Stimulated activated CD4-positive, alpha-beta T cell treated with anti-CD3 and anti-CD28 coated beads, Interleukin-15, amount 100 ng/mL, for 48 hours (primary cell): ENCODE measurements at places on chromosomes 12 and 14.

GRCh38 chr12:121530600-121531355 lies 50.0 kb downstream of the KDM2B start:
- no peak for DNase-seq

DNA sequence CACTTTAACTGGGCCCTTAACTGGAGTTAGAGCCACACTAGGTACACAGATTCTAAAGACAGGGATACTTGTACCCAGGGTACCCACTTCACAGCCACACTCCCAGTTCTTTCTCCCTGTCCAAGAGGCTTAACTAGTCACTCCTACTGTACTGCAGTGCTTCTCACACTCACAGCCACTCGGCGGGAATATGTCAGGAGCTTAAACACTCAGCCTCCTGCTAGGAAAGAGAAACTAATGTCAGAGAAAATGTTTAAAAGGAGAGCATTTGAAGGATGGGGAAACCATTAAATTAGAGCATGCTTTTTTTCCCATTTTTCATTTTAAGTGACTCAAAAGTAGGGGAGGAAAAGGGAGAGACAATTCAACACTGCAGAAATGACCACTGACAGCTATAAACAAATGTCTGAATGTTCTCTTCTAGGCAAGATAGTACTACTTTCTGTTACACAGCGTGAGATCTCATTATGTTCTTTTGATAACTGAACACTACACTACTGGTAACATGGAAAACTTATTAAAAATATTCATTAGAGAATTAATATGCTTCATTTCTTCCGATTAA lies 22.9 kb upstream of the MDM1 start:
- DNase-seq: no peak

DNA sequence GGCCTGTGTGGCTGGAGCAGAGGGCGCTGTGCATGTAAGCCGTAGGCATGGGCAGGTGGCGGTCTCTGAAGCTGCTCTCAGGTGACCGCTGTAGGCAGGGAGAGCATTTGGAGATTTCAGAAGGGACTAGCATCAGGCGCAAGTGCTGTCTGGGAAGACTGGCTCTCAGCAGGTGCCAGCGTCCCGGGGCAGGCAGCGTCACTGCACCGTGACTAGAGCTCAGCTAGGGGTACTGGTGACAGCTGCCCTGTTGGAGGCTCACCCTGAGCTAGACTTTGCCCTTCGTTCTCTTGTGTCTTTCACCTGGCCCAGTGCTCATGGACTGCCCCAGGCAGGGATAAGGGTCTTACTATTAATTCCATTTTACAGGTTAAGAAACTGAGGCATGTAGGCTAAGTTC lies 78.9 kb downstream of the DDX51 start:
- DNase-seq: no peak

GRCh38 chr12:49889361-49890095 lies 14.2 kb downstream of the FAIM2 start:
- DNase-seq: no peak

- no peak for DNase-seq
Observed at GRCh38 chr14:68421116-68421515, 371.8 kb downstream of the ZFP36L1 start.

- no peak for DNase-seq
Observed at GRCh38 chr12:45285717-45286116, 69.8 kb downstream of the ANO6 start.

GRCh38 chr14:44979740-44980356 lies 17.9 kb downstream of the TOGARAM1 start:
- DNase-seq: no peak

DNA sequence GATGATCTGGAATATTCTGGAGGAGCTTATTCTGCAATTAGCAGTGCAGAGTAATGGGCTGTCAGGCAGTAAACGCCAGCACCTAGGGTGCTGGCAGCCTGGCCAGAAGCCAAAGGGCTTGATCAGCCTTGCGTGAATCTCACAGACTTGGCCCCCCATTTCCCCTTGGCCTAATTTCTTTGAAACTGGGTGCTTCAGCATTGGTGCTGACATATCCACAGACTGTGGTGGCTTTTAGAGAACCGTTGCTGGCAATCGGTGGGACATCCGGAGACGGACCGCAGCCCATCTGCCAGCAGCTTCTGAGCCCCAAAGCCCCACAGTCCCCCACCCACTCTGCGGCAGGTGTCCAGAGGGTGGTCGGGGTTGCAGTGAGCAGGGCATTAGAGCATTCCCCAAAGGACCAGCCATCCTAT lies 157.1 kb downstream of the CALM1 start:
- no peak for DNase-seq

DNA sequence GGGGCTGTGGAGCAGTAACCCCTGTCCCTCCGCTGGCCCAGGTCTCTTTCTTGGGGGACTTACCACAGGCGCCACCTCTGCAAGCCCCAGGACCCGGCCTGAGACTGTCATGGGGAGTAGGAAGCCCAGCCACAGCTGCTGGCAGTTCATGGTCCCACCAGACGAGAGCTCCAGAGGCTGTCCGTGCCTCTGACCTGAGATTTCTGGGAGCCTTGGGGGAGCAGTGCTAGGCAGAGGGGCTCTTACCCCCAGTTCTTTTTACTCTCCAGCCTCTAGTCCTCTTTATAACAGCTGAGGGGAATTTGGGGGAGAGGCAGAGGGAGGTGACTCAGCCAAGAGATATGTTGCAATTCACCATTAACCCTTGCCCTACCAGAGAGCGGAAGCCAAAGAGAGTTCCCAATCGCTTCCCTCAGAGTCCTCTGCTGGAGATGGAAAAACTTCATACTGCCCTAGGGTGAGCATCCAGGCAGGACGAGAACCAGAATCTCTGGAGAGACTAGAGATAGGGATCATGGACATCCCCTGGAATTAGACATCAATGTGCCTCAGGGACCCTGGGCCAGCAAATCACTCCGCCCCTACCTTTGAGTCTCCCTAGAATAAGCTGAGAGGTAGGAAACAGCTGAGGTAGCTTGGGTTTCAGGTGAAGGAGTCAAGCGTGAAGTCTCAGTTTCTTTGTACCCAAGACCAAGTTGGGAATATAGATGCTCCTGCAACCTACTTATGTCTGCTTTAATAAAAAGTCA lies at the start of gene MMP19:
TSS of gene MMP19 (minus strand) at position 256 of the 749 bp plus-strand sequence. CDS start at position 150, 106 bp downstream.
- no peak for DNase-seq

- no peak for DNase-seq
Observed at GRCh38 chr14:20836668-20837338, 34.2 kb upstream of the RNASE1 start.

DNA sequence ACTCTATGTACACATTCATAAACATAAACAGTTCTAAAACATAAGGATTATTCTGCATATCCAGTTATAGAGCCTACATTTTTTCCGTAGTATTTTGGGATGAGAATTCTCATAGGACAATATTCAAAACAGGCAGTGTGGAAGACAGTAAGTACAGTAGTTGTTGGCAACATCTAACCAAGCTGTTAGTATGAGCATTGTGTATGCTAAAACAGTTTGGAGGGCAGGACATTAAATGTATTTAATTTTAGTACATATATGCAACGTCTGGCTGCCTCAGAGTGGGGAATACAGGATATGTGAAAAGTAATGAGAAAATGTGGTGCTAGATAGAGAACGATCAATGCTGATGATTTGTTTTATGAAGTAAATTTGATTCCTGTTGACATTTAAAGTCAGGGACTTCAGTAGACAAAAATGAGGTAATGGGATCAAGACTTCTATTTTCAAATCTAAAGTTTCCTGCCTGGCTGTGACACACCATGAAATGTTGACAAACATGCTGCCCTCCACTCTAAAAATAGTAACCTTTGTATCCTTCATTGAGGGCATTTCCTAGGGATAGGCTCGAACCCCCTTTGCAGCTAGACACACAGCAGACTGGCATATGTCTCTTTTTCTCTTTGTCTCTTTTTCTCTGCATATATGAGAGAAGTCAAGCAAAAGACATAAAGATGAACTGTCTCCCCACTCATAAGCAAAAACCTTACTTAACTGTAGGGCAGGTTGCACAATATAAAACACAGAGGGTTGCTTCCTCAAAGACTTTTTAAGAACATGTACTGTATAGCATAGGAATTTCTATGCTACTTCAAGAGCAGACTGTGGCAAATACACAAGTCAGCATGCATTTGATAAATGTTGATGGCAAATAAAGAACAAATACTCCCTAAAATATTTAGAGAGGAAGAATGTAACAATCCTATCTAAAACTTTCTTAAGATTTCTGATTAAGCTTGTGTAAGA lies 75.5 kb upstream of the GTF2A1 start:
- no peak for DNase-seq

GRCh38 chr14:50790589-50790988 lies 40.4 kb downstream of the NIN start:
- DNase-seq: no peak

DNA sequence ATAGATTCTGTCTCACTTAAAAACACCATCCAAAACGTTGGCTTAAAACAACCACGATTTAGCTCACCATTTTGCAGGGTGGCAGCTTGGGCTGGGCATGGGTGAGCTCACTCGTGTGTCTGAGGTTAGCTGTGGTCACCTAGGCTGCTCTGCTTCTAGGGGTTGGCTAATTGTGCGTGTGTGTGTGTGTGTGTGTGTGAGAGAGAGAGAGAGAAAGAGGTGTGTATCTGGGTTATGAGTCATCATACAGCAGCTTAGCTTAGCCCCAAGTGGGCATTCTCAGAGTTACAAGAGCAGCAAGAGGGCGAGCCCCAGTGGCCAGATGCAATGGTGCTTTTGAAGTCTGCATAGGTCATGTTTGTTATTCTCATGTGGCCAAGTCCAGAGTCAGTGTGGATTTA lies 6.0 kb downstream of the FBXW8 start:
- no peak for DNase-seq

GRCh38 chr14:76653875-76654572 lies 107.2 kb upstream of the VASH1 start:
- no peak for DNase-seq

- no peak for DNase-seq
Observed at GRCh38 chr12:4246116-4246515, 27.4 kb upstream of the CCND2 start.

GRCh38 chr12:27277846-27278260 lies 33.8 kb downstream of the STK38L start:
- DNase-seq: no peak

DNA sequence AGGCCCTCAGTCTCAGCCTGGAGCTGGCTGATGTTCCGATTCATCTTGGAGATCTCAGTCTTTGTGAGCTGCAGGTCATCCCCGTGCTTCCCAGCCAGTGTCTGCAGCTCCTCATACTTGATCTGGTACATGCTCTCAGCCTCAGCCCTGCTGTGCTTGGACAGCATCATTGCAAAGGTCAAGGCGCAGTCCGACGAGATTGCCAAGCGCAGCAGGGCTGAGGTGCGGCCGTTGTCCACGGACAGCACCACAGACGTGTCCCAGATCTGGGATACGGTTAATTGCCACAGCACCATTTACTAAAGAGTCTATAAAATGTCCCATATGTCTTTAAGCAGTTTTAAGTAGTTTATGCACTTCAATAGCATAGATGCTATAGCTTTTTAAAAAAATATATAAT lies 965.7 kb downstream of the FSCB start:
- no peak for DNase-seq

GRCh38 chr14:53630336-53630735 lies 326.3 kb downstream of the BMP4 start:
- no peak for DNase-seq

DNA sequence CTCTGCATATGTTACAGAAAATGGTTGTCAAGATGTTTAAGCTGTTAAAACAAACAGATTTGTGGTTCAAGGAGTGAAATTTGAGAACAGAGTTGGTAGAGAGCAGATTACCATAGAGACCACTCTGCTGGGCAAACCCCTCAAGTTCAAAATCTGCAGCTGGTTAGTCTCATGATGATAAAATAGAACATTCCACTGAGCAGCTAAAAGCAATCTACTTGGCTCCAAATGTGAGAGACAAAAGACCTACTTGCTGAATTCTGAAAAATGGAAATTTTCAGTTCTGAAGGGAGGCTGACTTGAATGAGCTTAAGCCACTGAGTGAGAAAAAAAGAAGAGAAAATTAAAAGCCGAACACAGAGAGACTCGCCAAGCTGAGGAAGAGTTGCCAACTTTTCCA lies 519.3 kb downstream of the NOVA1 start:
- no peak for DNase-seq

DNA sequence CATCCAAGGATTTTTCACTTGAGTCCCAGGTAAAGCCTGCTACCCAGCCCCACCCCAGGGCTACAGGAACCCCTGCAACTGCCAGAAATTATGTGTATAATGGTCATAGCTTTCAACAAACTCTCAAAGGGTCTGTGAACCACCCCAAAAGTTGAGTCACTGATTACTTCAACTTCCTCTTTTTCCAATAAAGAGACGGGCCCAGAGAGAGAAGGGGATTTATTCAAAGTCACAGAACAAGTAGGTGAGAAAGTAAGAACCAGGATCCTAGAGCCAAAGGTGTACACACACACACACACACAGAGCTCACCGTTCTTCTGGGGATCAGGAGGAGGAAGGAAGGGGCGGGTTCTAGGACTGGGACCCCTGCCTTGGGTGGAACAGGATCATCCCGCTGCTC lies 4.8 kb upstream of the ITPK1 start:
- DNase-seq: no peak

DNA sequence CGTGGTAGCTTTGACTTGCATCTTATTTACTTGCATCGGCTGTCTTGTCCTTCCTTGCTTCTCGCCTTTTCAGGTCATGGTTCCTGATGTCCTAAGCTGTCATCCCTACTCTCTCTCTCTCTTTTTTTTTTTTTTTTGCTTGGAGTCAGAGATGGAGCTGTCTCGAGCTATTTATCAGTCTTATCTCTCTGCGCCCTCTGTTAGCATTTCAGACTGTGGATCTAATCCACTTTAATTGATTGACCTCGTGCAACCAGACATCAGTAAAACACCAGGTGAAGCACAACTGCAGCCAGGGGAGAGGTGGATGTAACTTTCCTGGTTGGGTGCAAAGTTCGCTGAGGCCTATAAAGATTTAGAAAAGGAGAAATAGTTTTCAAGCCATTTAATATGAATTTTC lies 554.8 kb downstream of the DIO2 start:
- no peak for DNase-seq

DNA sequence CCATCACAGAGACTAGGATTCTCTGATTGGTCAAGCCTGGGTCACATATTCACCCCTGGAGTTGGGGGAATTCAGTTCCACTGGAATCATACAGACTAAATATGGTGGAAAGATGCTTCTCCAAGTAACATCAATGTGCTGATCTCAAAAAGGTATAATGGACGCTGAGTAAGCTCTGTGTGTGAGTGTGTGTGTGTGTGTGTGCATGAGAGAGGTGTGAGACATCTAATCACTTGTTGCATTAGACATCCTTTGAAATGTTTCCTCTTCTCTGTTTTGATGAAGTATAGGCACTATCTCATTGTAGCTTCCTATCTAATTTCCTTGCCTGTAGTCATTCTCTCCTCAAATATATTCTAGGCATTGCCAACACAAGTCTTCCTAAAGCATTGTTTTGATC lies 5.0 kb upstream of the RAB3IP start:
- DNase-seq: no peak

- DNase-seq: no peak
Observed at GRCh38 chr14:56002342-56002741, 115.9 kb upstream of the PELI2 start.
